Activated CD8-positive, alpha-beta memory T cell treated with anti-CD3 and anti-CD28 coated beads for 1 hour (primary cell): ENCODE measurements at places on chromosomes 7 and 10.

DNA sequence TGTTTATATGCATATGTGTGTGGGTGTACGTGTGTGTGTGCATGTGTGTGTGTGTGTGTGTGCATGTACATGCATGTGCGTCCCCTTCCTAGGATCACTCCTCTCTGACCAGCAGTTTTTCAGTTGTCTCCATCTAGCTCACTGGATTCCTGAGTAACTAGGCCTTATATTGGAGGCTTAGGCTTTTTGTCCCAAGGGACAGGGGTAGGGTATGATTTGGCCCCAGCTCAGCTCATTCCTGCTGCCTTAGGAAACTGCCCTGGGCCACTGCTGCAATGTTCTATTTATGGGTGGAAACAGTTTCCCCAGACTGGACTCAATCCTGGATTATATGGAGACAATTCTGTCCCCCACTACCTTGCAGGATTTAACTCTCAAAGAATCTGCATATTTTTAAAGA is 68.8 kb upstream of the SDK1 start:
- no peak for DNase-seq

DNA sequence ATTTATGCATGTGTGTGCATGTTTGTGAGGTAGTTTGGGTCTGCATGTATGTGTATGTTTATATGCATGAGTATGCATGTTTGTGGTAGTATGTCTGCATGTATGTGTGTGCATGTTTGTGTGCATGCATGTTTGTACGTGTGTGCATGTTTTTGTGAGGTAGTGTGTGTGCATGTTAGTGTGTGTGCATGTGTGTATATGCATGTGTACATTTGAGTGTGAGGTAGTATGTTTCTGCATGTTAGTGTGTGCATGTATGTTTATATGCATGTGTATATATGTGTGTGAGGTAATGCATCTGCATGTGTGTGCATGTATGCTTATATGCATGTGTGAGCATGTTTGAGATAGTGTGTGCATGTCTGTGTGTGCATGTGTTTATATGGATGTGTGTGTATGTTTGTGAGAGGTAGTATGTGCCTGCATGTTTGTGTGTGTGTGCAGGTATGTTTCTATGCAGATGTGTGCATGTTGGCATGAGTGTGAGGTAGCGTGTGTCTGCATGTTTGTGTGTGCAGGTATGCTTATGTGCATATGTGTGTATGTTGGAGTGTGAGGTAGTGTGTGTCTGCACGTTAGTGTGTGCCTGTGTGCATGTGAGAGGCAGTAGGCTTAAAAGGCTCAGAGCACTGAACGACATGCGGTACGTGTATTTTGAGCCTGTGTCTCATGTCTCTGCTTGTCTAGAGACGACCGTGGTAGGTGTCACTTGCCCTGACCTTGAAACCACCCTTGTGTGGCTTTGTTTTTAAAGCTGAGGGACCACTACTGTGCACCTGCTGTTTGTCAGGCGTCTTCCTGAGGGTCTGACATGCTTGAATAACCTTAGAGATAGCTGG is 43.7 kb downstream of the PFKP start:
- no peak for DNase-seq

GRCh38 chr7:74453322-74454011 is at the start of gene GTF2IRD1:
TSS of gene GTF2IRD1 (plus strand) at chr7:74453906. CDS start at chr7:74508081, 54,175 bp downstream.
- DNase-seq = peak; percentile 16

DNA sequence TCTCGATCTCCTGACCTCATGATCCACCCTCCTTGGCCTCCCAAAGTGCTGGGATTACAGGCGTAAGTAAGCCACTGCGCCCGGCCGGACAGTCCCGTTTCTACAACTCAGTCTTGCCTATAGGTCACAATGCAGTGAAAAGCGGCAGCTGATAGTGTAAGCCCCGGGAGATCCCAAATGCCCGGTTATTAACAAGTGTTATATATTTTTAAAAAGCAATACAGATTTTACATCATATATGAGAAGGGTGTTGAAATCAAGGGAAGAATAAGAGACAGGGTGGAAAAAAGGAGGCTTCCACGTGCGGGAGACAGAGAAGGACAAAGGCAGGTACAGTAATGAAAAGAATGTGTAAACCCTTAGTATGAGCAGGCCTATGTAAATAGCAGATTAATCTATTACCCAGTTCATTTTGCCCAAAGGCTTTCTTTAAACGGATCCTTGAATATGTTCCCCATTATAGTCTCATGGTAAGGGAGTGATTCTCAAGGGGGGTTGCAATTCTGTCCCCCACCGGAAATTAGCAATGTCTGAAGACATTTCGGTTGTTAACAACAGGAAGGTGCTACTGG is 170.8 kb downstream of the PDE1C start:
- DNase-seq = no peak

DNA sequence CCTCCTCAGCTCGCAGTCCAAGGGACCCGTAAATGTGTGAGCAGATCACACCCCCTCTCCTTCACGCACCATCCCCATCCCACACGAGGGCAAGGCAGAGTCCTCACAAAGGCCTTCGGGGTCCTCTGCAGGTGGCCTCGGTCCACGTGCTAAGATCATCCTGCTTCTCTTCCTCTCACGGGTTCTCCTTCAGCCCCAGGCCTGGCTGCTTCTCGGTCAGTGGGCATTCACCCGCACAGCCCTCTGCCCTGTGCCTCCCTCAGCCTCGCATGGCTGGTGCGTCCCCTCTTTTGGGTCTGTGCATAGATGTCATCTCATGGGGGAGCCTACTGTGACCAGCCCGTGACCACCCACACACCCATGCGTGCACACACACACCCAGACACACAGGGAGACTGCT is 17.3 kb upstream of the FOXL3 start:
- no peak for DNase-seq
